ENCODE measurements at places on chromosomes 12 and 14.

- no peak for DNase-seq
Observed at GRCh38 chr12:71661977-71662530, 1.6 kb downstream of the ZFC3H1 start.

- no peak for DNase-seq
Observed at GRCh38 chr12:100403446-100403845, 46.6 kb downstream of the SLC17A8 start.

GRCh38 chr14:75252254-75252837 is 26.3 kb upstream of the FOS start:
- DNase-seq = no peak

- no peak for DNase-seq
Observed at GRCh38 chr14:74281069-74281468, 21.7 kb downstream of the ABCD4 start.

DNA sequence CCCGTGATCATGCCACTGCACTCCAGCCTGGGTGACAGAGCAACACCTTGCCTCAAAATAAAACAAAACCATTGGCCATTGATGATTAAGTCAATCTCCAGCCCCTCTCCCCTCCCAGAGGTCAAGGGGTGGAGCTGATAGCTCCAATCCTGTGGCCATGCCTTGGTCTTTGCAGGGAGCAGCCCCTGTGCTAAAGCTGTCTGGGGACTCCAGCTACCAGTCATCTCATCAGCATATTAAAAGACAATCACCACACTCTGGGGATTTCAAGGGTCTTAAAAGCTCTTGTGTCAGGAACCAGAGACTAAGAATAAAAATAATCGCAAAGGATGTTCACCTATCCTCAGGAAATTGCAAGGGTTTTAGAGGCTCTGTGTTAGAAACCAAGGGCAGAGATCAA is 30.6 kb downstream of the HCAR2 start:
- no peak for DNase-seq

DNA sequence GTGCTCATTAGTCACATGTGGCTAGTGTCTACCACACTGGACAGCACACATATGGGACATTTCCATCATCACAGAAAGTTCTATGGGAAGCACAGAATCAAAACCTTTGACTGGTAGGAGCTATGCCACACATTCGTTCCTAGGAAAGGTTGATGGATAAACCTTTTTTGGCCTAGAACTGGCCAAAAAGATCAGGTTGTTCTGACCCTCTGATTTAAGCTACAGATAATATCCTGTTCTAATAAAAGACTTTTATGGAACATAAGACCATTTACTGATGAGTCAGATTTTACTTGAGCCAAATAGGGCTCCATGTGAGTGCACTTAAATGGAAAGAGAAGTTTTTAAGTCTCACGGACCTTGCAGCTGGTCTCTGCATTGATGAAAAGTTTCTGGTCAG is 143.2 kb downstream of the SLC15A4 start:
- no peak for DNase-seq

DNA sequence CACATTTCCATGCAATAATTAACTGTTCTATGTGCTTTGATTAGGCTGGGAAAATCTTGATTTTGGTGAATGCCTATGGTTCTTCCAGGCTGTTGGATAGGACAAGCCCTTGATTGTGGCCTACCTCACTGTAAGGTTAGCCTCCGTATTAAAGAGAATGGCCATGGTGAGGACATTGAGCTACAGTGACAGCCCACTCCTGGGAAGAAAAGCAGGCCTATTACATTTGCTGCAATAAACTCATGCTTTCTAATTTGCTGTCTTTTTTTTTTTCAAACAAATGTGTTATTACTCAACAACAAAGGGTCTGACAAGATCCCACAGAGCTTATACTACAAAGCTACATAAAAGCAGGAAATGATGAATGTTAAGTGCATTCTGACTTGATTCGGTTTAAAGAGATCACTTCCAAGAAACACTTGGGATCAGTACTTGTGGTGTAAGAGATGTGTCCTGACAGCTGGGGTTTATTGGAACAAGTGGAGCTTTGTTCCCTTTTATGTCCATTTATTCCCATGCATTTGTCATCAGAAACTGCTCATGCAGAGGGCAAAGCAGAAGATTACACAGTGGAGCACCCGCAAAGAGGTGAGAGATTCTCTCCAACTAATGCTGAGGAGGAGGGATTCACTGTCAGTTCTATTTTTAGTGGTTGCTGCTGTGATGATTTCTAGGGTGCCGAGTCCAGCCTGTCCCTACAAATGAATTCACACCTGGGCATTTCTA is 29.1 kb upstream of the KCNK10 start:
- DNase-seq = no peak

DNA sequence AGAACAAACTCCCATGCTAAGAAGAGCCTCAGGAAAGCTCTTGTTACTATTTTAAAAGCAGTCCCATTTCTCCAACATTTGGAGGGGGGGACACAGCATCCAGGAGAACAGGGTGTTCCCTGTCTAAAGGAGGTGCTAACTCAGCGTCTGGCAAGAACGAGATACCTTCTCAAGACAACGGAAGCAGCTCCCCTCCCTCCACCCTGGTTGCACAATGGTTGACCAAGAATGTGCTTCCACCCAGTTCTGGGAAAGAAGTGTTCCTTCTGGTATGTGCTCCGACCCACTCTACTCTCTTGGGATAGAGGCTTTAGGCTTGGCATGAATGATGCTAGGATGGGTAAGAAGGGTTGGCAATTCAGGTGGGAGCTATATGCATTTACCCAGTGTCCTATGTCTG is 1.5 kb upstream of the KRT6A start:
- DNase-seq = no peak

DNA sequence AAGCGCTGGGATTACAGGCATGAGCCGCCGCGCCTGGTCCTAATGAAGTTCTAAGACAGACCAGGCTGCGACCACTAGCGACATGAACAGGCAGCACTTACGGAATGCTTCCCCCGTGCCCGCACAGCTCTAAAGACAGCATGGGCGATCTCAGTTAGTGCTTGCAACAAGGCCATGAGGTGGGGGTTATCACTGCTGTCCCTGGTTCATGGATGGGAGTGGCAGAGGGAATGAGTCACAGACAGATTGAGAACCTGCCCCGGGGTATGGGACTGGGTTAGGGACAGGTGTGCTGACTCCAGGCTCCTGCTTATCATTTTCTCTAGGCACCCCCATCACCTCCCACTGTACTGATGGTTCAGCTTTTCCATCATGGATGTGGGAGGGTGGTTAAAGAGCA is 160.9 kb downstream of the VRK1 start:
- no peak for DNase-seq

GRCh38 chr12:46900734-46901463 is 75.1 kb upstream of the SLC38A4 start:
- no peak for DNase-seq

- DNase-seq = no peak
Observed at GRCh38 chr12:26939192-26939832, 1.0 kb downstream of the FGFR1OP2 start.

- no peak for DNase-seq
Observed at GRCh38 chr14:57380935-57381334, 9.5 kb upstream of the NAA30 start.

- DNase-seq = no peak
Observed at GRCh38 chr14:104220215-104221070, 82.1 kb downstream of the KIF26A start.

GRCh38 chr14:96567289-96567899 is 65.2 kb downstream of the PAPOLA start:
- no peak for DNase-seq

DNA sequence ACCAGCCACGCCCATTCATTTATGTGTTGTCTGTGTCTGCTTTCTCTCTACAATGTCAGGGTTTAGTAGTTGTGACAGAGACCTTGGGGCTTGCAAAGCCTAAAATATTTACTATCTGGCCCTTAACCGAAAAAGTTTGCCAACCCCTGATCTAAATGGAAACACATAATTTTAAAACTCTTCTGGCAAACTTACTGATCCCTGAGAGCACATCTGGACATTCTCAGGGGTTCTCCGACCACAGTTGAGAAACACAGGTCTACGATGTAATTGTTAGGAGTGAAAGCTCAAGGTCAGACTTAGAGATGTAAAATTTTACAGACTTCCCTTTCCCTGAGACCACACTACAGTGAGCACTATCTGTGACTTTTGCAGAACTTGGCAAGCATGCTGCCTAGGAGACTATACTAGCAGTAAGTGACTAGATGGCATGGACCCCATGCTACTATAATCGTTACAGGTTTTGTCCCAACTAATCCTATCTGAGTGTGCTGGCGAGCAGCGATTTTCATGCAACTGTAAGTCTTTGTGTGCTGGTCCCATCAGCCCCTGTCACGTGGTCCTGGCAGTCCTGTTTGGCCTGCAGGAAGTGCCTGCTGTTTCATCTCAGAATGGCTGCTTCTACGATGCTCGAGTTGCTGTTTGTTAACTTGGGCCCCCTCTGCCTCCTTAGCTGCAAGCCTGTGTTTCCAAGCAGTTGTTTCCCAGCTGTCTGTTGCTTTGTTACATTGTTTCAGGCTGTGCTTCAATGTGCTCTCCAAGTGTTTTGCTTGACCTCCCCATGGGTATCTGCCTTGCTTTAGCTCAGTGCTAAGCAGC is 21.6 kb downstream of the TMTC2 start:
- no peak for DNase-seq

DNA sequence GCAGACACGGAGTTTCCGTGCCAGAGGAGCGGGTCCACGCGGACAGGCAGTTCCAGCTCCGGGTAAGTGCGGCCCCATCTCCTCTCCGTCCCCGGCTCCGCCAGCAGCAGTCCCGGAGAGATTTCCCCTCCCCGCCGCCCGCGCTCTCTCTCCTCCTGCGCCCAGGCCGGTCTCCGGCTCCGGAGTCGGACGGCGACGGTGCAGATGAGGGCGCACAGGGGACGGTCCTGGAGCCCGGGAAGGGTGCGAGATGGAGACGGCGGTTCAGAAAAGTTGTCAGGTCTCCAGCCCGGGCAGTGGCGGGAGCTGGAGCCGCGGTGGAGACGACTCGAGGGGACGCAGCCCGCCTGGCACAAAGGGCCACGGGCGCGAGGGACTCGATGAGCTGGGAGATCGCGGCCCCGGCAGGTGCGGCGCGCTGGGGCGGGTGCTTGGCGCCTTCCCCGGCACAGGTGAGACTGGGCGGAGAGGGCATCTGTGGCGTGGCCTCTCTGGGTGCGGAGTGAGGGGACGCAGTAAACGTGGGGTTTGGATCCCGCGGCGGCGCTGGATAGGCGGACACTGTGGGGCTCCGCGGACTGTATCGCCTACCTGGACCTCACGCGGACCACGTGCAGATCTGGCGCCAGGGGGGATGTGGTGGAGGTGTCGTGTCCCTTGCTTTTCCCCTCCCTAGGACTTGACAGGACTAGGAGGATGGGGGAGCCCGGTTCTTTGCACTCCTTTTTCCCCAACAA is 1540.3 kb upstream of the TMEM132C start:
- no peak for DNase-seq

DNA sequence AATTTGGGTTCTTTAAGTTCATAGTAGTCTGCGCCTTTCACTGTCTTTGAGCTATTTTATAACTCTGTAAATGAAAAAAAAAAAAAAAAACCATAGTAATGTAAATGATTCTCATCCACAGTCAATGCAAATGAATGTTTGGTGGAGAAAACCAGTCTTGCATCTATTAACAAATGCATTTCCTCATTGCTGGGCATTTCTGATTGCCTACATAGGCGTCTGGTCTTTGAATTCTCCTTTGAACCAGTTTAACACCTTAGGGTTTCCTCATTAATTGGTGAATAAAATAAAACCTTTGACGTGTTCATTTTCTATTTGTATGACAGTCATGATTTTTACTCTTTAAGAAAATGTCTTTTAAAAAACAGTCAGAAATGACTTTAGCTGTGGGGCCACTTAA is 114.8 kb downstream of the C12orf75 start:
- no peak for DNase-seq

DNA sequence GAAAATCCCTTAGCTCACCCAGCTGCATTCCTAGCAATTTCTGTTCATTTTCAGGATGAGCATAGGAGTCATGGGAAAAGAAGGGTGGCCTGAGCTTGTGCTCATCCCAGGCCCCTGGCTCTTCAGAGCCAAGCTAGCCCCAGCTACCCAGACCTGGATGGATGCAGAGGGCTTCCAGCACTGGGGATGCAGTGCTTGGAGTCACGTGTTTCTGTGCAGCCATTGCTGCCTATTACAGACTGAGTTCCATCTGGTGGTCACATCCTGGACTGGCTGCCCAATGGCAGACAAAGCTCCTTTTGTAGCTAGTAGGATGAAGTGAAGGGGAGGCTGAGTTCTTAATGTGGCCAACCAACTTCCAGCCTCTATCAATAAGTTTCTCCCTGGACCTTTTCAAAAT is 54.2 kb upstream of the JDP2 start:
- DNase-seq = no peak

- no peak for DNase-seq
Observed at GRCh38 chr12:121392325-121392716, 7.6 kb upstream of the RNF34 start.

GRCh38 chr14:88166616-88167015 is 156.5 kb downstream of the KCNK10 start:
- DNase-seq = no peak

DNA sequence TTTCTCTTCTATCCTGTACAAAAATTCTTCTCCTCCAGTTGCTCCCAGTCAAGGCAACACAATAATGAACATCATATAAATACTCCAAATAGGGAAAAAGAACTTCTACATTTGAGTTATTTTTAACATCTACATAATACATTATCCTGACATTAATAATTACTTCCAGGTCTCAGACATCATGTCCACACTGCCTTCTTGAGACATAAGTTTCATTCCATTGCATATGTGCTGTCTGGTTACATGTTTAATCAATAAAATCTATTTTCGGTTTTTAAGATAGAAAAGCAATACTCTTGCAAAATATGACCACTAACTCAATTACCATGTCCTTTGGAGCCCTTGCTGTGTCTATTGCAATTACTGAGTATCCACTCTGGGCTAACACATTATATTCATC is 881.9 kb downstream of the GALC start:
- DNase-seq = no peak

DNA sequence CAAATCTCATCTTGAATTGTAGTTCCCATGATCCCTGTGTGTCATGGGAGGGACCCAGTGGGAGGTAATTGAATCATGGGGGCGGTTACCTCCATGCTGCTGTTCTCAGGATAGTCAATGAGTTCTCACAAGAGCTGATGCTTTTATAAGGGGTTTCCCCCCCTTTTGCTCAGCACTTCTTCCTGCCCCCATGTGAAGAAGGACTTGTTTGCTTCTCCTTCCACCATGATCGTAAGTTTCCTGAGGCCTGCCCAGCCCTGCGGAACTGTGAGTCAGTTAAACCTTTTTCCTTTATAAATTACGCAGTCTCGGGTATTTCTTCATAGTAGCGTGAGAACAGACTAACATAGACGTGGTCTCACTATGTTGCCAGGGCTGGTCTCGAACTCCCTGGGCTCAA is 56.1 kb upstream of the EIF5 start:
- DNase-seq = no peak

DNA sequence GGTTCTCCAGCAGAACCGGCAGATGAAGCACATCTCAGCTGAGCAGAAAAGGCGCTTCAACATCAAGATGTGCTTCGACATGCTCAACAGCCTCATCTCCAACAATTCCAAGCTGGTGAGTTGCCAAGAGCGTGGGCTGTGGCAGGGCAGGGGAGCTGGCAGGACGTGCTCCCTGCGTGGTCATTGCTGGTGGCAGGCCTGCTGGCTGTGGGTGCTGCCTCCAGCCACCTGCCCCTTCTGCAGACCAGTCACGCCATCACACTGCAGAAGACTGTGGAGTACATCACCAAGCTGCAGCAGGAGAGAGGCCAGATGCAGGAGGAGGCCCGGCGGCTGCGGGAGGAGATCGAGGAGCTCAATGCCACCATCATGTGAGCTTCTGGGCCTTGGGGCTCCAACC is 35.8 kb downstream of the IL31 start:
- no peak for DNase-seq

- DNase-seq = no peak
Observed at GRCh38 chr14:105324080-105324778, 9.7 kb downstream of the PACS2 start.
